Hematopoietic multipotent progenitor cell treated with erythropoietin and hydrocortisone succinate and interleukin-3 and kit ligand, for 17 days (in vitro differentiated cells): ENCODE measurements at places on chromosomes 7 and 10.

DNA sequence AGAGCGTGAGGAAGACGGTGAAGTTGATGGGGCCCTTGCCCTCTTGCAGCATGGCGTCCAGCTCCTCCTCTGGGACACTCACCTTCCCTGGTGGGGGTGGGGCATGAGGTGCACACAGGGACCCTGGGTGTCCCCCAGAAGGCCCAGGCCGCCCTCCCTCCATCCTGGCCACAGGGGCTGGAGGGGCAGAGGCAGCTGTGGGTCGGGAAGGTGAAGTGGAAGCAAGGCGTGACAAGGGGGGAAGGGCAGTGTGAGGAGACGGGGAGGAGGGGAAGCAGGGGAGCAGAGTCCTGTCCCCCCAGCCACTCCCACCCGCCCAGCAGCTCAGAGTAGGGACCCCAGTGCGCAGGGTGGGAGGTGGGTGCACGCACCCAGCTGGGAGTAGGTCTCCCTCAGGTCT is 791 bp downstream of the MYL7 start:
- no peak for DNase-seq

DNA sequence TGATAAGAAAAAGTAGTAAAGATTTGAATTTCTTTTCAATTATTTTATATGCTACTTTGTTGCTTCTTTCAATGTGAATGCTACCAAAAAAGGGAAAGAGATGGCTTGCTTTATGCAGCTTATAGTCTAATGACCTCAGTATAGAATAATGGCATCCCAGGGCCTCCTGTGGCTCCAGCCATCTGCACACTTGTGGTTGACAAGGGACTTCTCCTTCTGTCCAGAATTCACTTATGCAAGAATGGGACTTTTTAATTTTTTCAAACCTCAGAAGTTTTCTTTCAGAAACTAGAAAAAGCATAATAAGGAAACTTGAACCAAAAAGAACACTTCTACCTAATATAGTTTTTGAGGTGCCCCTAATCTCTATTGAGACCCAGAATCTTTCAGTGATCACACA is 310.9 kb downstream of the CTNNA3 start:
- no peak for DNase-seq

GRCh38 chr10:63267414-63268148 is 134.5 kb downstream of the NRBF2 start:
- DNase-seq, result peak; percentile 79

DNA sequence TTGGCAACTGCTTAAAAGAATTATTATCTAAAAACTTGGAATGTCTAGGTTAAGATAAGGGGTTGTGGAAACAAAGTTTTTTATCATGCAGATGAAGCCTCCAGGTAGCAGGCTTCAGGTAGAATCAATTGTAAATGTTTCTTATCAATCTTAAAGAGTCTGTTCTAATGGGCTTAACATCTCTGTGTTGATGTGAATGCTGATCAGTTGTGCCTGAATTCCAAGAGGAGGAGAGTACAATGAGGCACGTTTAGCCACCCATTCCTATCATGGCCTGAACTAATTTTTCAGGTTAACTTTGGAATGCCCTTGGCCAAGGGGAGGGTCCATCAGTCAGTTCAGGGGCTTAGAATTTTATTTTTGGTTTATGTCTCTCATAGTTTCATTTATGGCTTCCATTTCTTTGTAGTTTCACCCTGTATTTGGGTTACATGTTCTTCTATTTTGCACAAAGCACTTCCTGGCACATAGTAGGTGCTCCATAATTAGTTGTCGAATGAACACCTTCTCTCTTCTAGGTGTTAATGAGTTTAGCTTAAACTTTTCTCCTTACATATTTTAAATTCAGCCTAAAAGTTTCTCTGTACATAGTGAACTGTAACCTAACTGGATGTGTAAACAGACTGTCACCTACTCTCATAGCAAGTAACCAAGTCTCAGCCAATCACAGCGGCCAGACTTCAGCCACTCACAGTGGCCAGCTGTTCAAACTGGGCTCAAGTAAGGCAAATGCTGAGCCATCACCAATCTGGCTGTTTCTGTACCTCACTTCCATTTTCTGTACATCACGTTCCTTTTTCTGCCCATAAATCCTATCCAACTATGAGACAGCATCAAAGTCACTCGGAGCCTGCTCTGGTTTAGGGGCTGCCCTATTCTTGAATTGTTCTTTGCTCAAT is 34.7 kb downstream of the ALOX5 start:
- DNase-seq, result no peak

- no peak for DNase-seq
Observed at GRCh38 chr7:112271162-112271561, 64.7 kb downstream of the ZNF277 start.

- no peak for DNase-seq
Observed at GRCh38 chr7:7443806-7444350, 91.8 kb downstream of the COL28A1 start.

- DNase-seq, result no peak
Observed at GRCh38 chr7:106893591-106893990, 28.5 kb downstream of the PIK3CG start.

GRCh38 chr7:12290761-12291160 is 79.7 kb downstream of the TMEM106B start:
- no peak for DNase-seq

- DNase-seq, result no peak
Observed at GRCh38 chr7:69036301-69036700, 562.0 kb upstream of the AUTS2 start.

- DNase-seq, result no peak
Observed at GRCh38 chr10:93458821-93459257, 23.3 kb downstream of the MYOF start.

- DNase-seq, result no peak
Observed at GRCh38 chr10:13526948-13527863, 1.6 kb downstream of the BEND7 start.

- DNase-seq, result no peak
Observed at GRCh38 chr10:69068549-69068948, 19.4 kb upstream of the SRGN start.

DNA sequence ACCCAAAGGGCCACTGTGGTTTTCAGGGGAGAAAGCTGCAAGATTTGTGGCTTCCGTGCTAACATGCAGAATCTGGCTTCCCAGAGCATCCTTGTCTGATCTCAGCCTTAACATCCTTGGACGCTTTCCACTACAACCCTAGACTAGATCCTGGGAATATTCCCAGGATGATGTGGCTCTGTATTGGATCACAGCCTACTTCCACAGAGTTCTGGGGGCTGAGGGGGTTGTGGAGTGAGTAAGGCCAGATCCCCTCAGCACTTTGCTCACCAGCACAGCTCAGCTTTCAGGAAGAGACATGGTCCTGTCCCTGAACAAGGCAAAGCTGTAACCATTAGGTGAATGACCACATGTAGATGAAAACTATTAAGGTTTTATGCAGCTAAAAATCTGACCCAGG is 241.3 kb upstream of the MYO3A start:
- DNase-seq, result no peak

DNA sequence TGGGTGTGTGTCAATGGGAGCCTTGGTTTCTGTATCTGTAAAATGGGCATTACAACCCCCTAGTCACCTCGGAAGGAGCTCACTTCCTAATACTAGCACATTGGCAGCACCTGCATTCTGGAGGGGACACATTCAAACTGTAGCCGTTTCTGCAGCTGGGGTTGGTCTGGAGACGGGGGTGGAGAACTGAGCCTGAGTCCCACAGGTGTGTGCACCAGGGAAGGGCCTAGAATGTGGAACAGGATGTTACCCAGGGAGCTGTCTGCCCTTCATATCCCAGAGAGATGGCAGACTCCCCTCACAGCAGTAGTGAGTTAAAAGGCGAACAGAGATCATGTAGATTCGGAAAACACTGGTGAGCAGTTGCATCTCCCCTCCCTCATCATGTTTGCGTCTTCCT is 272.8 kb upstream of the ZNF32 start:
- no peak for DNase-seq

DNA sequence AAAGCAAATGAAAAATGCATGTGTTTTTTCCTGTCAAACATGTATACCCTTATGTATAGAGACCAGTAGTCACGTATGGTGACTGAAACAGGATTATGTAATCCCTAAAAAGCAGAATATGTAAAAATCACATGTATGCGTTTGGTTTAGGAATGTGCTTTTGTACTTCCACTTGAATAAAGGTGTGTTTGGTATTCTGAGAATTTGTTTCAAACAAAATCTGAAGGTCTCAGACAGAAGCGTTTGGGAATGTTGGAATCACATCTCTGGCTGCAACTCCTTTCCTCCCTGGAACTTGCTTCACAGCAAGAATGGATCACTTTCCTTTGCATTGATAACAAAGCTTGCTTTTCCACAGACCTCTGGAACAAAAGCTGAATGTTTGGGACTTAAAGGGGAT is 17.8 kb downstream of the ZNF655 start:
- DNase-seq, result no peak

GRCh38 chr10:6707352-6707751 is 127.3 kb upstream of the PRKCQ start:
- DNase-seq, result no peak

- DNase-seq, result no peak
Observed at GRCh38 chr7:84529480-84530205, 335.1 kb upstream of the SEMA3A start.

- no peak for DNase-seq
Observed at GRCh38 chr10:108812296-108812695, 1111.0 kb downstream of the XPNPEP1 start.

- peak; percentile 68 for DNase-seq
Observed at GRCh38 chr10:75191821-75192568, 18.6 kb upstream of the VDAC2 start.

DNA sequence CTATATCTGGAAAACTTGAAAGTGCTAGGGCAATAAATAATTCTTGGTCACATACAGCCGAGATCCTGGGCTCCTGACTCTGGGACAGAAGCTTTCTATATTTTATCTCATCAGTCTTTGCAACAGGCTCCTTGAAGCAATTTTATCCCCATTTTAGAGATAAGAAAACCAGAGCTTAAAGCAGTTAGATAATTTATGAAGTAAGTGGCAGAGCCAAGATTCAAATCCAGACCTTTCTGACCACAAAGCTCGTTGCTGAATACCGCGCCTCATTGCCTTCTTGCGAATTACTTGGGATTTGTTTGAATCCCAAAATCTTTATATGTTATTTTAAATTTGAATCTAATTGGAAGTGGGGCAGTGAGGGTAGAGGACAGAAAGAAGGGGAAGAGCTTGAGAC is 106.0 kb downstream of the TCF7L2 start:
- no peak for DNase-seq

DNA sequence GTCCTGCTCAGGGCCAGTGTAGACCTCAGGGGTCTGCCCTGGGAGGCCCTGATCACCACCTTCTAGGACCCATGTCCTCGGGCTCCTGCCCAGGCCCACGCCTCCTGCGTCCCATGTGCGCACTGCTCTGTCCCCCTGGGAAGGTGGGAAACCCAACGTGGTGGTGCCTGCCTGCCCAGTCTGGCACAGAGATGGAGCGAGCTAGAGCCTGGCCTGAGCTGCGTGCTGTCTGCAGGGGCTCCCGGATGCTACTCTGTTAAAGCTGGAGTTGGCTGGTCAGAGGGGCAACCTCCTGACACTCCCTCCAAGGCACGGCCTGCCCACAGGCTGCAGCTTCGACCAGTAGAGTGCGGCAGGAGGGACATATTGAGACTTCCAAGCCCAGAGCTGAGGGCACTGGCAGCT is 171.7 kb downstream of the DNAJB6 start:
- no peak for DNase-seq

- no peak for DNase-seq
Observed at GRCh38 chr10:86265895-86266259, 100.7 kb downstream of the GRID1 start.

GRCh38 chr10:13499150-13499549 is 29.7 kb downstream of the BEND7 start:
- no peak for DNase-seq

DNA sequence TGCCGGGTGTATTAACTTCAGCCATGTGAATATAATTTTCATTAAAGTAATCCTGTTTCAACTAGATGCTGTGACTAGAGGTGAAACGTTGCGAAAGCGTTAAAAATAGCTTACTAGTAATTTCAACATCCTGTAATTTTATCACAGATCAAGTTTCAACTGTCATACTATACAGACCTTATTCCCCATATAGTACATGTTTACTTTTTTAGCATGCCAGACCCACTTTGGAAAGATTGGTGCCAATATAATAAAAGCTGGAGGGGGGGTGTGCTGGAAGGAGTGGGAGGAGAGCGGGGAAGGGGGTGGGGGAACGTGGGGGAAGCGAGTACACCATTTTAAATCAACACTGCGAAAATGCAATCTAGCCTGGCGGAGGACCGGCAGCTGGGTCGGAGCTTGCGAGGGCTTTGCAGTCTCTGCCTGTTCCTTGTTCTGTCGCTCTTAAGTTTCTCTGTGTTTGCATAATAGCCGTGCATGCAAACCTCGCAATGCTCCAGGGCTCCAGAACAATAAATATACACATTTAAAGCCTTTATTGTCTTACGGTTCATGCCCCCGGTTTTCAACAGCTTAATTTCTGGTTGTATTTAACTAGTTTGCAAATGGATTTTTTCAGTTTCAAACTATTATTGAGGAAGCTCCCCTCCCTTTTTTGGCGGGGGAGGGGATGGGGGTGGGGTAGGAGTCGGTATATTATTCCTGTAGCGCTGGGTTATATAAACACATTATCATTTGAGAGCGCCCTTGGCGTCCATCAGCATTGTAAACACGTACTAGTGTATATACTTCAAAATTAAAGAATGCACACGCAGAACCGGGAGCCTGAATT is 1.3 kb upstream of the ARID5B start:
- DNase-seq, result peak; percentile 14

- DNase-seq, result peak; percentile 62
Observed at GRCh38 chr10:123154711-123155505, 706 bp downstream of the BUB3 start.

GRCh38 chr10:76026905-76027304 is 595.5 kb downstream of the LRMDA start:
- DNase-seq, result no peak
